AG08395 (cell line): ENCODE measurements at places on chromosomes 6 and 20.

GRCh38 chr6:43579171-43579570, 3.2 kb downstream of the POLH start:
- no peak for DNase-seq

- no peak for DNase-seq
Observed at GRCh38 chr20:4567170-4567569, 154.5 kb upstream of the PRND start.

GRCh38 chr6:122809001-122809400, 19.9 kb downstream of the SMPDL3A start:
- DNase-seq = no peak

DNA sequence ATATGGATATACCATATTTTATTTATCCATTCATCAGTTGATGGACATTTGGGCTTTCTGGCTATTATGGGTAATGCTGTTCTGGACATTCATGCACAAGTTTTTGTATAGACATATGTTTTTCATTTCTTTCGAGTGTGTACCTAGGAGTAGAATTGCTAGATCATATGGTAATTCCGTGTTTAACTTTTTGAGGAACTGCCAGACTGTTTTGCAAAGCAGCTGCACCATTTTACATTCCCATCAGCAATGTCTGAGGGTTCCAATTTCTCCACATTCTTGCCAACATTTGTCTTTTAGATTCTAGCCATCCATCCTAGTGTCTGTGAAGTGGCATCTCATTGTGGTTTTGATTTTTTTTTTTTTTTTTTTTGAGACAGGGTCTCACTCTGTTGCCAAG, 20.8 kb downstream of the SRC start:
- no peak for DNase-seq

DNA sequence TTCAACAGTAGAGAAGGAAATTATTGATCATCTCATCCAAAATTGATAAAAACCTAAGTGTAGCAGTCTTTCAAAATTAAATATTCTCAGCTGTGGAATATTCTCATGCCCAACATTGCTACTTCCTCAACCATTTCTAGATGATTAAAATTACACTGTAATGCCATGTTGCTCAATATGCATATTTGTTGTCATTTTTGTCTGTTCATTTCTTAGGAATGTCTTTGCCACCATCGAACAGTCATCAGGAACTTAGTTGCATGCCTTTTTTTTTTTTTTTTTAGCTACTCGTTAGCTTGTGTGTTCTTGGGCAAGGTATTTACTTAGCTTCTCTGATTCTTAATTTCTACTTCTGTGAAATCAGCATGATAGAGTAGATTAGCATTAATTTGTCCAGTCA, 188.6 kb downstream of the DTNBP1 start:
- DNase-seq = peak; percentile 66

DNA sequence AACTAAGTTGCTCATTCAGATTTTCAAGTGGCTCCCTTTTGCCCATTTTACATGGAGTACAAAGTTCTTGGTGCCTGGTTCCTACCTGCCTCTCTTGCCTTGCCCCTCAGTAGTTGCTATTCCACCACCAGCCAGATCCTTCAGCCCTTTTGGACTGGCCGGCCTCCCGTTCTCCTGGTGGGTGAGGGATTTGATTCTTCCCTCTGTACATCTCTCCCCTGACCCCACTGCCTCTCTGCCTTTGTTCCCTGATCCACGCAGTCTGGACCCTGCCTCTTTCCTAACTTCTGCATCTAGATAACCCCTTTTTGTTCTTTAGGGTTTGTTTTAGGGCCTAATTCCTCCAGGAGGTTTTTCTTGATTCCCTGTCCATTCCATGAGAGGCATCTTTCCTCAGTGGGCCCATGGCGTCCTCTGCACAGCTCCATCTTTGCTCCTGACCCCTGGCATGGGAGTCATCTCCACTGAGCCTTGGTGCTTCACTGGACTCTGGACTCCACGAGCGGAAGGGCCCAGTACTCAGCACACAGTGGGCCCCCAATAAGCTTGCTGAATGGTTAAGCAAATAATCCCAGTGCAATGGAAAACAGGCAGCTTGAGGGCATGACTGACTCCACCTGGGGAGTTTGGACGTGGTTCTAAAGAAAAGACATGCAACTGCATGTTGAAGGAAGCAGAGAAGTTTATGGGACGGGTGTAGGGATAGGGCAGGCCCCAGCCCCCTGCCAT, 309.3 kb upstream of the SUPT3H start:
- DNase-seq = no peak

GRCh38 chr6:119586250-119586882, 236.8 kb upstream of the MAN1A1 start:
- no peak for DNase-seq

GRCh38 chr6:39911513-39912125, 22.6 kb downstream of the MOCS1 start:
- no peak for DNase-seq

- DNase-seq = no peak
Observed at GRCh38 chr6:19835605-19836004, 1.6 kb upstream of the ID4 start.

DNA sequence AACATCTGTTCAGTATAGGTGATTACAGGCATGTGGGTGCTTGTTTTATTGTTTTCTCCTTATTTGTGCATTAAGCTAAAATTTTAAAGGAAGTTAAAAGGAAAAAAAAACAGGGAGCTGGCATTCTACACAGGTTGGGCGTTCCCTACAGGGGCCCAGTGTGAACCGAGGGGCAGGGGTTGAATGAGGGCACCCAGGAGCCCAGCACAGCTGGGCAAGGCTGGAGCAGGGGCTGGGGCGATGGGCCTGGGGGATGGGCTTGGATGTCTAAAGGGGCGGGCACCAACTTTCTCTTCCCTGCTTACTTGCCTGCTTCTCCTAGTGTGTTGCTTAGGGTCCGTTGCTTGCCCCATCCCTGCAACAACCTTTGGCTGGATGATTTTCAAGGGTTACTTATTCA, 230.2 kb upstream of the RNF24 start:
- DNase-seq = no peak

- DNase-seq = no peak
Observed at GRCh38 chr6:116373940-116374339, 3.2 kb downstream of the DSE start.

DNA sequence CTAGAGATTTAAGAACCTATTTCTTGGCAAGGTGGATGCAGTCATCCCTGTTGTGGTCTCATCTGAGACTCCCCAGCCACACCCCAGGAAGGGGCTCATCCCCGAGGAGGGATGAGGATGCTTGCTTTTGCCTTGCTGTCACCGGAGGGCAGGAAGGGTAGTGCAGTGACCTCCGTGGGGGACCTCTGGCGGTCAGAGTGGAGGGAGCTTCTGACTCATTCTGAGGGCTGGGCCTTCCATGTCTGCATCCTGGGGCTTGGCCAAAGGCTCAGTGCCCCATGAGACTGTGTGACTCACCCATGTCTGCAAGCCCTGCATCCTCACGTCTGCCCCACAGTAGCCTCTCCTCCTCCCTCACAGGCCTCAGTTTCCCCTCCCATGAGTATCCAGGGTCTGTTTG, 38.7 kb downstream of the UQCC2 start:
- peak; percentile 97 for DNase-seq

GRCh38 chr6:137588472-137588871, 94.3 kb upstream of the OLIG3 start:
- DNase-seq = no peak

GRCh38 chr20:19750101-19750606, 7.9 kb upstream of the RIN2 start:
- DNase-seq = no peak

- DNase-seq = no peak
Observed at GRCh38 chr6:14207448-14207847, 89.9 kb downstream of the CD83 start.

GRCh38 chr20:41734506-41734945, 116.3 kb upstream of the CHD6 start:
- DNase-seq = peak; percentile 75

- no peak for DNase-seq
Observed at GRCh38 chr6:163826629-163827028, 412.1 kb downstream of the QKI start.

GRCh38 chr6:45394586-45395095, 16.9 kb upstream of the SUPT3H start:
- DNase-seq = no peak

- no peak for DNase-seq
Observed at GRCh38 chr6:103122766-103123601, 1729.5 kb downstream of the GRIK2 start.

- DNase-seq = no peak
Observed at GRCh38 chr6:137689377-137689776, 177.7 kb upstream of the TNFAIP3 start.

DNA sequence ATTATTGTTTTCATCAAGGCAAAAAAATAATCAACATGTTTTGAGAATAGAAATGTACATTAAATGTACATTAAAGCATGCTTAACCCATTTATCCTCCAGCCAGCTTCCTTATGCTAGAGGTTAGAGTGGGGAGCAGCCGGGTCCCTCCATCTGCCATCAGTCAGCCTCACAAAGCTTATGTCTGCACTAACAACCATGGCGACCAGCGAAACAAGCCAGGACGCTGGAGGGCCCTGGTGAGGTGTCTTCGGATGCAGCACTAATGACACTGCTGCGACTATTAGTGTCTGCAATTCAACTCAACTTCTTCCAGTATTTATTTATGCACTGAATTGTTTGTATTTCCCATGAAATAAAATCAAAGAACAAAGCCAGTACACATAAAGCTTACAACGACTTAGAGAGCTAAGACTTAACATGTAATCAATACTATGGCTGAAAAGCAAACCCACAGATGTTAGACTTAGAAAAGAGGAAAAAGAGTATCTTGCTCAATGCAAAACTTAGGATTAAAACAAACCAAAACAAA, 6.8 kb downstream of the CLDN20 start:
- DNase-seq = no peak

DNA sequence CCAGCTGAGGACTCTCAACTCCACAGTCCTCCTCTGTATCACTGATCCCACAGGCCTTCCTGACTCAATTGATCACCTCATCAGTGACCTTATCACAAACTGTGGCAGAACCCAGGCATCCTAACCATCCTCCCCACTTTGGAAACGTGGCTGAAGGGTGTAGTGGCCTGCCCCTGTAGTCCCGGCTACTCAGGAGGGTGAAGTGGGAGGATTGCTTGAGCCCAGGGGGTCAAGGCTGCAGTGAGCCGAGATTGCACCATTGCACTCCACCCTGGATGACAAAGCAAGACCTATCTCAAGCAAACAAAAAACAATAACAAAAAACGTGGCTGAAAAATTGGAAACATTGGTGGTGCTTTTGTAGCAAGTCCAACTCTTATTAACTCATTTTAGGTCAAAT, 203.4 kb upstream of the ZNF217 start:
- DNase-seq = no peak

GRCh38 chr6:37679539-37680476, 17.9 kb downstream of the MDGA1 start:
- DNase-seq = no peak

- DNase-seq = peak; percentile 62
Observed at GRCh38 chr6:149963212-149963461, 606 bp upstream of the ULBP1 start.

DNA sequence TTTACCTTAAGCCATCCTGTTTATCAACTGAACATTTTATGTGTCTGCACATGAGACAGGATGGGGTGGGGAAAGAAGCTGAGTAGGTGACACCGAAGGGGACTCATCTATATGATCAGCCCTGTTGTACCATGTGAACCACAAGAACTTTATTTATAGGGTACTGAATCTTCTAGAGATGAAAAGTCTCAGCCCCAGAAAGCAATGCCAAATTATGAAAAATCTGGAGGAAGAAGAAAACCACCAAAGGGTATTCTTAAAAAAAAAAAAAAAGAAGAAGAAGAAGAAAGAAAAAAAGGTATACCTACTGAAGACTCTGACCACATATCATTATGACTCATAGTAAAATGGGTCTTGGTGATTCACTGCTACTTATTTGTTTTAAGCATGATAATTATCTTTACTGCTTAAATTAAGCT, 39.8 kb upstream of the HBS1L start:
- no peak for DNase-seq

DNA sequence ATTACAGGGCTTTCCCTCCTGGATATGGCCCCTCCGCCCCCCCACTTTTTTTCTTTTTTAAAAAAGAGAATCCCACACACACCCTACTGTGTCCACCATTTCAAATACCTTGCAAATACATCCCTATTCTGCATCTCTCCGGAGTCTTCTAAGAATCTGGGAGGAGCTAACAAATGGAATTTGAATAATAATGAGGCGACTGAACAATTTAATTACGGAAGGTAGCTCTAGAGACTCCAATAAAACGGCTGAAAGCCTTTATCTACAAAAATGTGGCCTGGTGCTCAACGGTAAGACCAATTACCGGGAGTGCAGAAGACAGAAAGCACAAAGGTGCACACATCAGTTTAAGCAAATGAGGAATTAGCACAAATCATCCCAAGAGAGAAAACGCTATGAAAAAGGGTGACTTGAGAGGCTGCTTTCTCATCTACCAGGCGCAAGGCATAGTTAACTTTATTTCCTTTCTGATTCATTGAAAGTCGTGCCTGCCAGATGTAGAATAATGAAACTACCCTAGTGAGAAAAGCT, 1.8 kb downstream of the RRAGD start:
- DNase-seq = no peak

DNA sequence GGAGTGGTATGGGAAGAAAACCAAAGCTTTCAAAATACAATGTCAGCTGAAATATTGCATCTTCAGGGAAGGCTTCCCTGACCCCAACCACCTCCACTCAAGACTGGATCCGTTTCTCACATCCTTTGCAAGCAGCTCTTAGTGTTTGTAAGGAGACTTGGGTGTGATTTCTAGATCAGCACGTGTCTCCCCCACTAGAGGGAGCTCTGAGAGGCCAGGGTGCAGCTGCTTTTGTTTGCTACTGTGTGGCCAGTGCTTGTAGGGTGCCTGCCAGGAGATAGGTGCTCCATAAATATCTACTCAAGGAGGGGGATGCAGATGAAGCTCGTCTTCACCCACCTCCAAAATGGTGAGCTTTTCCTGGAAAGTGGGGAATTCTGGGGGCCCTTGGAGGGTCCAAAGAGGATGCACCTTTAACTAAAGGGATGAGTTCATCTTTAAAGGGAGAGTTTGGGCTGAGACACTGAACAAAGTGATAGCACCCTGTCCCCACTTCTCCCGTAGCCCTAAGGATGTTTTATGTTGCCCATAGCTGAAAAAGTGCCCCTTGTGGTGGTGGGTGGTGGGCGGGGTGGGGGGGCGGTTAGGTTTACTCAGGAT, 52.6 kb upstream of the MAFB start:
- peak; percentile 55 for DNase-seq

DNA sequence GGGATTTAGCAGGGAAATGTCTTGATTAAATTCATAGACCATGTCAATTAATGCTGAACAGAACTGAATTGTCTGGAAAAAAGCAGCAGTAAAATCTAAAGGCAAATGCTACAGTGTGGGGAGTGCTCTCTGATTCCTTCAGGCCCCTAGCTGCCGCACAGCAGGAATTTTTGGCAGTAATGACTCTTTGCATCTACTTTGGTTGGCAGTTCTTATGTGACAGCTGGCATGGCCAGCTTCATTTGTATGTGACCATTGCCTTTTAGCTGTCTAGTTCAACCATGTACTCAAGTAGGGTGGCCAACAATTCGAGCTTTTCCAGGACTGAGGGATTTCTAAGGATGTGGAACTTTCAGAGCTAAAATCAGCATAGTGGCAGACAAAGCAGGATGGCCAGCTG, 499.1 kb upstream of the MAN1A1 start:
- no peak for DNase-seq
